ENCODE measurements at places on chromosomes 5 and 9.
A peak's percentile ranks its signal among the peaks of the same experiment; 100 is the strongest.

DNA sequence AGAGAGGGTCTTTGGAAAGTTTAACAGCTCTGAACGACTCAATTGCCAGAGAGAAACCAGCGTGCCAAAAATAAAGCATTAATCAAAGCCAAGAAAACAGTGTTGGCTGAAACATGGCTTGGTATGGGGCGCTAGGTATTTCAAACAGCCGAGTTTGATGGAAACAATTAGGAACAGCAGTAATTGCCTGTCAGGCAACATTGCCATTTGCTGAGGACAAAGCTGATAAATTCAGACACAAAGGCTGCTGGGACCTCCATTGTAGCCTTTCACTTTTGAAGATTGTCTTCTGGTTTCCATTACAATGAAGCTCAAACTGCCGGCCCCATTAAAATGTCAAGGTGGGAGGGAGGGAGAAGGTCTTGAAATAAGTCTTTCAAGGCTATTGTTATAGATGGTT is 125.4 kb upstream of the SPDL1 start:
- DNase-seq, result no peak

GRCh38 chr5:40518485-40518917 is 161.2 kb upstream of the PTGER4 start:
- no peak for DNase-seq

GRCh38 chr5:134462047-134462575 is 50.4 kb upstream of the CDKN2AIPNL start:
- no peak for DNase-seq

DNA sequence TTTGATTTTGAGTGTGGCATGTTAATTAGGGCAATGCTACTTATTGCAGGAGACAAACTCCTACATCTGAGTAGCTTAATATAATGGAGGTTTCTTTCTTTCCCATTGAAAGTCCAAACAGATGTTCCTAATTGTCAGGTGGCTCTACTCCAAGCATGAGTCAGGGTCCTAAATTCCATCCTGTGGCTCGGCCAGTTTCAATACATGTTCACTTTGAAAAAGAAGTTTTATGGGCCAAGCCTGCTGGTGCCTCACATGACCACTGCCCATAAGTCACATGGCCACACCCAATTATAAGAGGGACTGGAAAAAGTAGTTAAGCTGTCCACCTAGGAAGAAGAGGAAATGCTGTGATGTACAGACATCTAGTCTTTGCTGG is 170.4 kb downstream of the ARRDC3 start:
- no peak for DNase-seq

GRCh38 chr5:17189381-17190036 is 27.9 kb upstream of the BASP1 start:
- peak; percentile 2 for DNase-seq

Data from GF-D8 (cell line).